GM12892 (cell line): ENCODE measurements at places on chromosomes 7 and 10.

GRCh38 chr7:68031180-68031943 lies 1034.7 kb downstream of the TYW1 start:
- DNase-seq, result no peak

DNA sequence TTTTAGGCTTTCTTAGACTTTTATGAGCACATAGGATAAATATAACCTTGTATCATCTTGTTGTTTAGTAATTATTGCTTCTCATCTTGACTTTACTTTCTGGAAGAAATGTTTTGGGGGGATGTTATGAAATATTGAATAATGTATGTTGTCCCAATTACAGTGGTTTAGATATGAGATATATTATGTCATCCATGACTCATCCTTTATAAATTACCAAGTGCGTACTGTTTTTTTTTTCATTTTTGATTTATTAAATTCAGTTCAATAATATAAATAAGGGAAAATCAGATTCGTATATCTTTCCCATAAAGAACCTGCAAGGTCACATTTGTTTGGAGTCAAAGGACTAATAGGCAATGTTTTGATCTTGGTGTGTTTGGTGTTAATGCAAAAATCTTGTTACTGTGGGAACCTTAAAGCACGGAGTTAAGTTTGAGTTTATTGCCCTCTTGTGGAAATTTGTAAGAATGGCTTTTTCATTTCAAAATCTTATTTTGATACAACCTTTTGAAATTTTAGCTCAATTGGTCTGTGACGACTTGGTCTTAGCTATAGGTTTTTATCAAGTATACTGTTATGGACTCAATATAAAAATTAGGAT lies 108.6 kb downstream of the SRI start:
- no peak for DNase-seq

- DNase-seq, result no peak
Measured at GRCh38 chr7:19713676-19714075, 4.8 kb upstream of the POLR1F start.

DNA sequence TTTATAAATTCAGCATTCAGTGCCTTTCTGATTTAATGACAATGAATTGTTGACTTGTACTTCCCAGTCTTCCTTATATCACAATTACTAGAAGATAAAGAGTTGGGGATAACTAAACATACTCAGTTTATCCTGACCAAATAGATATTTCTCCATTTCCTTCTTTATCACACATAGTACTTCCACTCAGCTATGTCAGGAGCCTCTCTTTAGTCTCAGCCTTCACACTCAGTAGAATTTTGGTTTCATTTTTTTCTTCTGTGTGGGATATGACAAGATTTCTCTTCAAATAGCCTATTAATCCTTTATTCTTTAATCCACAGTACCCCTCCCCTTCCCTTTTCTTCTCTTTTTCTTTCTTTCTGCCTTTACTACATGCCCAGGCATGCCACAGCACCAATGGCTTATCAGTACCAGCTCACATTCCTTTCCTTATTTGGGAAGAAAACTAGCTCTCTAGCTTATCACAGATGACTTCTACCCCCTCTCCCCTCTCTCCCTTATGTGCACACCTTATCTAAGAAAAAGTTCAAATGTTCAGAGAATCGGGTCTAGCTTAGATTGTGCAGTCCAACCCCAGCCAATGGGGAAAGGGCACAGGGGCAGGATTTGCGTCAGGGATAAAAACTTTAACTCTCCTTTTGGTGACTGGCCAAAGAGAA lies 109.0 kb downstream of the PHF14 start:
- no peak for DNase-seq

- DNase-seq, result no peak
Measured at GRCh38 chr7:36514289-36515243, 124.9 kb downstream of the ANLN start.
